ENCODE measurements at places on chromosomes 3 and 15. TPM values are rescaled to one million over a fixed set of nuclear protein-coding genes. Genes with fewer than 3 reads are reported as not detected.

DNA sequence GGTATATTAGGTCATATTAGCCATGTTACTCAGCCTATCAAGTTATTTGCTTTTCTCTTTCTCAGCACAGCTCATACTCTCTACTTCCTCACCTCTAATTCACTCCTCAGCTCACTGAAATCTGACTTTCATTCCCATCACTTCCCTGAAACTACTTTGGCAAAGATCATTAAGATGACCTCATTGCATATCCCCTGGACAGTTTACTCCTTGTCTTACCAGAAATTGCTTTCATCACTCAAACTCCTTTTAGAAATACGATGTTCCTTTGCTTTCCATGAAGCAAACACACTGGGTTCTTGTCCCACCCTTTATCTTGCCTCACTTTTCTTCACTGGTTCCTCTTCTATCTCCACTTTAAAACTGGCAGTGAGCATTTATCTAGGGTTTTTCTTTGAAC, 354.4 kb downstream of the TUSC7 start:
- DNase-seq = no peak

DNA sequence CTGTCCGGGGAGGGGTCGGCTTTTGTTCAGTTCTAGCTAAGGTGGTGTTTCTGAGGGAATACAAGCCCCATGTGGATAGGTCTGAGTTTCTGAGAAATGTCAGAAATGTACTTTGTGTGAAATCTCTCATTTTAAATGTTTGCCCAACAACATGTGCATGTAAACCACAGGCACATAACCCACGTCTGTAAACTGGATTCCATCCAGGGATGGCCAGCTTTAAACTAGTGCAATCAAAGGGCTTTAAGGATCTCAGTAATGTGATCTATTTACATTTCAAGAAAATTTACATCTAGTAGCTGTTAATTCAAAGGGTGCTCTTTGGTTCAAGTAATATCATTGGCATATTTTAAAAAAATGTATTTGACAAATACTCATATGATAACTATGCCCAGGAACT, 52.0 kb downstream of the POLR2M start:
- DNase-seq = no peak

GRCh38 chr15:68001811-68002210, 52.3 kb upstream of the PIAS1 start:
- no peak for DNase-seq

- no peak for DNase-seq
These were observed 26.8 kb downstream of the LRTM1 start for GRCh38 chr3:54900838-54901591.

DNA sequence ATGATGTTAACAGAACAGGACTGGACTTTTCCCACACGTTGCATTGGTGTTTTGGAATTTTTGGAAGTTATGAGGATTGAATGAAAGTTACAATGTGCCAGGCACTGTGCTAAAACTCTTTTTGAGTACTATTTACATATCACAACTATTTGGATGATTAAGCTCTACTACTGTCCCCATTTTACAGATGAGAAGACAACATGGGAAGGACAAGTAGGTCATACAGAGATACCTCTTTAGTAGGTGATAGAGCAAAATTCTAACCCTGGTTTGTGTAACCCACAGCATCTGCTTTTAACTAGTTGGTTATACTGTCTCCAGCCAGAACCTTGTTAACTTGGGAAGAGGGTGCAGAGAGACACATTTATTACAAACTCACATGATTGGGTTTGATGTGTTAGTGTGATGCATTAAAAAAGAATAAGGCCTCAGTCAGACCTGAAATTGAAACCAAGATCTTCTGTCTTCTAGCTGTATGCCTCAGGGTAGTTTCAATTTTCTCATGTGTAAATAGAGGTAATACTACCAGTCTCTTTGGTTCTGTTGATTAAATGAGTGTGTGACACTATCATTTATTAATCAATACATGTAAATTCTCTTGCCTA, 1.4 kb downstream of the NDUFB4 start:
- no peak for DNase-seq

The TIMMDC1 gene
- 211 TPM for total RNA-seq

GRCh38 chr15:45586125-45586524, 1.1 kb upstream of the BLOC1S6 start:
- DNase-seq = no peak

GRCh38 chr3:150779402-150779858, 16.5 kb upstream of the SIAH2 start:
- DNase-seq = no peak

The ROPN1 gene
- total RNA-seq = not detected

GRCh38 chr3:81936817-81937216, 175.4 kb upstream of the GBE1 start:
- DNase-seq = no peak

GRCh38 chr3:2036076-2036475, 62.6 kb upstream of the CNTN4 start:
- no peak for DNase-seq

The CAV3 gene
- 24.8 TPM for total RNA-seq

GRCh38 chr3:37862219-37862902, 681 bp downstream of the CTDSPL start:
- DNase-seq = no peak

DNA sequence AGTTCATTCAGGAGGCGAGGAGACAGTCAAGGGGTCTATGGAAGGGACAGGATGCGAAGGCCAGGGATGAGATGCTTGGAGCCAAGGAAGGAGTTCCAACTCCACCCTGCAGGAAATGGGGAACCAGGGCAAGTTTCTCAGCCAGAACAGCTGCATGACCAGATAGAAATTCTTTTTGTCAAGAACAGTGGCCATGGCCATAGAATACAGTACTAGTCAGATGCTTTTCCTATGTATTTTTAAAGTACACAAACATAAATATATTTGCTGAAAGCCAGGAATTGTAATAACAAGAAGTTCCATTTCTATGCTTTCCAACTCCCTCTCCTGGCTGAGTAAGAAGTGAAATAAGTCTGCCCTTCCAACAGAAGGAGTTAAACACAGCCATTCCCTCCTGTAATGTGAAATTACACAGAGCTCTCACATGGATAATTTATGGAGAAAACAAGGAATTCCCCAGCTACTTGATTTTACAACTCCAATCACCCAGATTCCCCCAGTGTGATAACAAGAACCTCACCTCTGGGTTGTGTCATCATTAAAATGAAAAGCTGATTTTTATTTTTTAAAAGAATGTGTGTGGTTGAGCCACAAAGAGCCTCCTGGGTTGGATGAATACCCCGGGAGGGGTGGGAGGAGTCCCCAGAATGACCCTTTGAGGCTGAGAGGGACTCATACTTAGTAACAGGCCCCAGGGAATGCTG, 124.6 kb upstream of the ARHGEF3 start:
- no peak for DNase-seq

- DNase-seq = no peak
These were observed 57.2 kb downstream of the DLG1 start for GRCh38 chr3:197241173-197241572.

The STRA6 gene
- 0.13 TPM for total RNA-seq

- DNase-seq = no peak
These were observed 28.5 kb downstream of the SELENOT start for GRCh38 chr3:150631515-150632221.

The COL8A1 gene
- 28.5 TPM for total RNA-seq

The PRKCD gene
- 10.6 TPM for total RNA-seq

The SCAMP5 gene
- total RNA-seq = 3.6 TPM

DNA sequence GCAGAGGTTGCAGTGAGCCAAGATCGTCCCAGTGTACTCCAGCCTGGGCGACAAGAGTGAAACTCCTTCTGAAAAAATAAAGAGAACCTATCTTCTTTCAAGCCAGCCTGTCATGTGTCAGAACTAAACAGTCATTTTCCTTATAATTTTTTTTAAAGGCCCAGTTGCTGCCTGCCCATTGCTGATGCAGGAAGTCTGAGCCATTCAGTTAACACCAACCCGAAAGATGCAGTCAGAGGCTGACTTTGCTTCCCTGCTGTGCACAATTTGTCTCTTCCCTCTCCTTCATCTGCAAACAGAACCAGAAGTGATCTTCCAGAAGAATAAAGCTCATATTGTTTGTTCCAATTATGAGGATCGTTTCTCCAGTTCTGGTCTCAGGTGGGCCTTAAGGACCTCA, 220.6 kb downstream of the SLCO3A1 start:
- no peak for DNase-seq

- DNase-seq = no peak
These were observed 653.6 kb downstream of the NAALADL2 start for GRCh38 chr3:175512700-175513099.

The GP9 gene
- total RNA-seq = 0.27 TPM

- no peak for DNase-seq
These were observed 225.1 kb upstream of the CHRNA7 start for GRCh38 chr15:31805090-31805662.

DNA sequence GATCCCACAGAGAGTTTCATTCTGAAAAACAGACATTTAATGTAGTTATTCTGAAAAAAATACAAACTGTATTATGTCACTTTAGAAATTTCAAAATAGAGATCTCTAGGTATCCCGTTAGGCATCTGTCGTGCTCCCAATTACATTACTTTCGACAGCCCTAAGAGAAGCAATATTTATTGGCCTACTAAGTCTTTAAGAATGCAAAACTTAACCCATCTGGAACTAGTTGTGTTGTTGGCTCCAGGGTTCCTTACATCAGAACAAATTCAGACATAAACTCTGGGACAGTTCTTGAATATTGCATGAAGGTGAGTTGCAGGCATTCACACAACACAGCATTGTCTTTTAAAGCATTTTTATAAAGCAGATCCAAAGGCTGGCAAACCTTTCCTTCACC, 498.4 kb downstream of the FHIT start:
- DNase-seq = no peak

GRCh38 chr3:25784971-25785370, 1.7 kb upstream of the NGLY1 start:
- DNase-seq = no peak

DNA sequence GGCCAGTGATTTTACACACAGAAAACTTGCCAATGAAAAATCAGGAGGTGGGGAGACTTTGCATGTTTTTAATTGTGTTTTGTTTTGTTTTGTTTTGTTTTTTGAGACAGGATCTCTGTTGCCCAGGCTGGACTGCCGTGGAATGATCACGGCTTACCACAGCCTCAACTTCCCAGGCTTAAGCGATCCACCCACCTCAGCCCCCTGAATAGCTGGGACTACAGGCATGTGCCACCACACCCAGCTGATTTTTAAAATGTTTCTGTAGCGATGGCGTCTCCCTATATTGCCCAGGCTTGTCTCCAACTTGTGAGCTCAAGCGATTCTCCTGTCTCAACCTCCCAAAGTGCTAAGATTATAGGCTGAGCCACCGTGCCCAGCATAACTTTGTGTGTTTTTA, 46.0 kb downstream of the MEIS2 start:
- DNase-seq = no peak

Data from cardiac septum (tissue), 1 donor.